Activated T-cell treated with anti-CD3 and anti-CD28 coated beads for 48 hours (primary cell): ENCODE measurements at places on chromosomes 6 and 20.

DNA sequence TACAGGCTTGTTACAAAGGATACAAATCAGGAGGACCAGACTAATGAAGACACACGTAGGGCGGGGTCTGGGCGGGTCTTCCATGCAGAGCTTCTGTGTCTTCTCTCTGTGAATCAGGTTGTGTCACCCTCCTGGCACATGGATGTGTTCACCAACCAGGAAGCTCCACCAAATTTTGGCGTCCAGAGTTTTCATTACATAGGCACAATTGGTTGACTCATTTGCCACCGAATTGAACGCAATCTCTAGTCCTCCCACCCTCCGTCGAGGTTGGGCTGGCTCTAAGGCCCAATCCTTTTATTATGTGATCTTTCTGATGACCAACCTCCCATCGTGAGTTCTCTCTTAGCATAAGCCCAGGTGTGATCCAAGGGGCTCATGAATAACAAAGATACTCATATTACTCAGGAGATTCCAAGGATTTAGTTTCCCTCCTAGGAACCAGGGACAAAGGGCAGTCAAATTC is 36.3 kb upstream of the DDR1 start:
- no peak for DNase-seq

GRCh38 chr6:106090001-106090400 is 3.9 kb downstream of the PRDM1 start:
- no peak for DNase-seq

DNA sequence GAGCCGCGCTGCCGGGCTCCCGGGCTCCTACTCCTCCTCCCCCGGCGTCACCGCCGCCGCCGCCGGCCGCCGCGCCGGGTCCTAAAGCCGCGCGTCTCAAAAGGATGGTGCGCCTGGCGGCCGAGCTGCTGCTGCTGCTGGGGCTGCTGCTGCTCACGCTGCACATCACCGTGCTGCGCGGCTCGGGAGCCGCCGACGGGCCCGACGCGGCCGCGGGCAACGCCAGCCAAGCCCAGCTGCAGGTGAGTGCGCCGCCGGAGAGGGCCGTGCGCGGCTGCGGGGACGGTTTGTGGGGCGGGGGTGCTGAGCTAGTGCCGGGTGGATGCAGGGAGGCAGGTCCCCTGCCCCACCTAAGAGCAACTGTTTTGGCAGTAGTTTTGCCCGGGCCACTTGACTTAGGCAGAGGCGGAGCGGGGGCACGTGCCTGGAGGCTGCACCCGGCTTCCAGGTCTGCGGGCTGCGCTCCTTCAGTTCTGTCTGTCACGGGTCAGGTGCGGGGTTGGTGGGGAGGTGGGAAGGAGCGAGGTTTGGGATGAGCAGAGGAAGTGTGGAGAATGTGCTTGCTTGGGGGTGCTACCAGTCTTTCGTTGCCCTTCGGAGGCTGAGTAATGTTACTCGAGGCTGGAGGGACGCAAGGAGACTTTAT is 722 bp downstream of the ISM1 start:
- DNase-seq, result peak; percentile 70

DNA sequence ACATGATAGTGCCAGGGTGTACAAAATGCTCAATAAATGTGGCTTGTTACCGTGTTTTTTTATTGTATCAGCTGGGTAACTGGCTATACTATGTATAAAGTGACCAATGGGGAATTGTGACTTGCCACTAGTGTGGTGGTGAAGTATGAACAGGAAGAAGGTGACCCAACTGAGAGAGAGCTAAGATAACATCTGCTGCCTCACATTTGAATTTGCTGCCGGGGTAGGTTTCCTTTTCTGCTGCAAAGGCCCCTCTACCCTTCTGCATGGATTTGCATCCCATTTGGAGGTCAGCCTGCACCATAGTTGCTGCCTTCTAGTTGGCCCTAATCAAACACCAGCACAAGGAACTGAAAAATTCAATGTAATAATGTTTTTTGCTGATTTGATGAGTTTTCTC is 24.1 kb downstream of the IL17A start:
- no peak for DNase-seq
